T-helper 2 cell treated with Interferon-gamma antibody and Interleukin-4, amounts not matched to agents 5 μg/mL and 100 μg/mL, for 36 hours (primary cell): ENCODE measurements at places on chromosomes 2 and 18.

GRCh38 chr2:216532562-216532961 is 33.9 kb downstream of the RPL37A start:
- DNase-seq: no peak

- no peak for DNase-seq
Observed at GRCh38 chr18:77401173-77401572, 151.5 kb downstream of the GALR1 start.

GRCh38 chr2:201882353-201883090 is 76.2 kb downstream of the CDK15 start:
- no peak for DNase-seq

GRCh38 chr2:3313781-3314375 is 63.7 kb downstream of the EIPR1 start:
- no peak for DNase-seq

DNA sequence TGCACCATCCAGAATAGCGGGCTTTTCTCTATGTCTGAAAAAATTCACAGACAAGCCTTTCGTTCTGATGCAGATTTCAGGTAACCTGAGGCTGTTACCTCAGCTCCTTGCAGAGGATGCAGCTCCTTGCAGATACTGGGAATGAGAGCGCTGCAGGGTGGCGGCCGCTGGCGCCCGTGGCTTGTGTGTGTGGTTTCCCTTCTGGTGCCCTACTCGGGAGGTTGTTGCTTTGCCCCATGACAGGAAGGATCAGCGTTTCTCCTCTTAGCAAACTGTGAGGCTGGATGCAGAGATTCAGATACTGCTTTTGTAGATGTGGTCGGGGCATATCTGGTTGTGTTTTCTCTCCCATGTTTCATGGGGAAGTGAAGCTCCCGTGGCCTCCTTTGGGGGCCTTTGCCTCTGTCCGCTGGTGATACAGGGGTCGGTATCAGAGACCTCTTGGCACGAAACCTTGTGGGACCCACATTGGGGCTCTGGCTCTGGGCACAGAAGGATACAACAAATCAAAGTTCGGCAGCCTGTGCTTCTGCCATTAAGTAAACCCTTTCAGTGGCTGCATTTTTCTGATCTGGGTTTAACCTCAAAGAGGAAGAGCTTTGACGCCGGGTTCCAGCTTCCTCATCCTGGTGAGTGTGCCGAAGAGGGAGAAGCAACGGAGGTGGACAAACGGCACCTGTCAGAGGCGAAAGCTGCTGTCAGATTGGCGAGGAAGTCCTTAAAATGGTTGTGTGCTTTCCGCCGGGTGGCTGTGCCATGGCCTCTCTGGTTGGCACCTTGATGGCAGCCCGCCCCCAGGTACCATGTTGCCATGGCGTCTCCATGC is 127.8 kb downstream of the MBP start:
- DNase-seq: no peak

DNA sequence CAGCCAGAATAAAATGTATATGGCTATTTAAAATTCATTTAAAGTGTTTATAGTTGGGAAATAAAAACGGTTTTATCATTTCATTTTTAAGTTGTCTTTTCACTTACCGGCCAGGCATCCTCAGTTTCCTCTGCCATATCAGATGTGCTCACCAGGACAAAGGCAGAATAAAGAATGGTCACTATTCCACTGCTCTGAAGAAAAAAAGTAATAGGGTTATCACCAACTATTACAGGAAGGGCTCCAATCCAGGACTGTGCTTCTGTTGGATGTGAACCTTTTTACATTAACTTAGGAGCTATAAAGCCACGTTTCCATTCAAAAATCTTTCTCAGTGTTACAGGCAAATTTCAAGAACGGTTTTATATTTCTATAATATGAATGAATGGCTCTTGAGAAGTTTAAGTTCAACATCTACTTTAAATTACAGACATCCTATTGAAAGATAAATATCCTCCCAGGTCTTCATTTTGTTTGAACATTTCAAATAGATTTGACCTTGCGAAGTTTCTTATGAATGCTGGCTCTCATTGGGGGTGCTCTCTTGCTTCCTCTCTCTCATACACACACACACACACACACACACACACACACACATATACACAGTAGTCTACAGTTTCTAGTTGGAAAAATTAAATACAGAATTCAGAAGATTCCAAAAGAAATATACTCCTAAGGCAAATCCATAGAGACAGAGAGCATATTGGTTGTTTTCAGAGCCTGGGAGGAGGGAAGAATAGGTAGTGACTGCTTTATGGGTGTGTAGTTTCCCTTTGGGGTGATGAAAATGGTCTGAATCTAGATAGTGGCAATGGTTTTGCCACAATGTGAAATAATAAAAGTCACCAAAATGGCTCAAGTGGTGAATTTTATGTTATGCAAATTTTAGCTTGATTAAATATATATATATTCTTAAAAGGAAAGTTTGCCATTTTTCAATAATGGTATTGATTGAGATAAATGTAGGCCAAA is 2.9 kb upstream of the SLC40A1 start:
- DNase-seq: no peak

- DNase-seq: no peak
Observed at GRCh38 chr2:42788-43187, 3.5 kb downstream of the FAM110C start.

DNA sequence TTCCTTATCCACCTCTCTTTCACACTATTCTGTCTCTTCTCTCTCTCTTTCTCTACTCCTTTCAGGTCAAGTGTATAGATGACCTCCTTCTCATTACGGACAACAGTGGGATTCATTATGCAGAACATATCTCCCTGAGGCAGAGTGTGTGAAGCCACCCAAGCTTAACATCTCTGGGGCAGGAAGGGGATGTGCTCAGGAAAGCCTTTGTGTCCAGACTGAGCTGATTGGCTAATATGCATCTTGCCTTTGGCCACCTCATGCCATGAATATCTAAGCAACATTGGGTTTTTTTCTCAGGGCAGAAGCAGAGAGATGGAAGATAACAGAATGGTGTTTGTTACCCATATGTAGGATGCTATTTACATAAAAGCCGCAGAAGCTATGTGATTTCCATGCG is 211.4 kb upstream of the LRRTM1 start:
- no peak for DNase-seq

DNA sequence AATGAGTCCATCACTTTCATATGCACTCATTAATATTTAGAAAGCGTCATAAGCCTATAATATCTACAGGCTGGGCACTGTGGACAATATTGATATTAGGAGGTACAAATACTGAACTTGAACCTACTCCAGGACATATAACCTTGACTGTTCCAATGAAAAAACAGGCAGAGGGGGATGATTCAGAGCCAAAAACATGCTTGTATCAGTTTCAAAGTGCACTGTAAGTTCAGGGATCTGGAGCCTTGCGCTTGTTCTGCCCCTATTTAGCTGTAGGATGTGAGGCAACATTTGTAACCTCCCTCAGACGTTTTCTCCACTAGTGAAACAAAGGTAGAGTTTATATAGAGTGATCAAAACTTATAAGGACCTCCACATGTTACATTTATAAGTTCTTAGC is 246.1 kb upstream of the GYPC start:
- DNase-seq: no peak

- no peak for DNase-seq
Observed at GRCh38 chr2:164178835-164179465, 442.3 kb downstream of the GRB14 start.

DNA sequence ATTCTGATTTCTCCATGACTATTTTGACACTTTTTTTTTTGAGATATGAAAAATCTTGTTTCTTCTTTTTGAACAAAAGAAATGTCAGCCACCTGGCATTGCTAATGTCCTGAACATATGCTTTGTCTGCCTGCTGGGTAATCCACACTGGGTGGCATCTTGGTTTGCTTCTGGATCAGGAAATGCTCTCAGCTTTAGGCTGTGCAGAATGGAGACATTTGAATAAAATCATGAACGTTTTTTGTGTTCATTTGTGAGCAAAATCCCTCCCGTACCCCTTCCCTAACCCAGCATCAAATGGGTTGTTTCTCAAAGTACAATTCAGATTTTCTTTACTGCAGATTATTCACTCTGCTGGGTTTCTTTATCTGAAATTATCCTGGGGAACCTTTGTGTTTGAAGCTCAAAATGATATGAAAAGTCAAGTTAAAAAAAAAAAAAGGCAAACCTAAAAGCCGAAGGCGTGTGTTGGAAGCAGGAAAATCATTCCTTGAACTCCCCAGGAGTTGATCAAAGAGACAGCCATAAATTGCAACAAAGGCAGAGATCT is 53.4 kb upstream of the KLF7 start:
- DNase-seq: no peak

- no peak for DNase-seq
Observed at GRCh38 chr2:125667630-125668029, 988.3 kb upstream of the GYPC start.

DNA sequence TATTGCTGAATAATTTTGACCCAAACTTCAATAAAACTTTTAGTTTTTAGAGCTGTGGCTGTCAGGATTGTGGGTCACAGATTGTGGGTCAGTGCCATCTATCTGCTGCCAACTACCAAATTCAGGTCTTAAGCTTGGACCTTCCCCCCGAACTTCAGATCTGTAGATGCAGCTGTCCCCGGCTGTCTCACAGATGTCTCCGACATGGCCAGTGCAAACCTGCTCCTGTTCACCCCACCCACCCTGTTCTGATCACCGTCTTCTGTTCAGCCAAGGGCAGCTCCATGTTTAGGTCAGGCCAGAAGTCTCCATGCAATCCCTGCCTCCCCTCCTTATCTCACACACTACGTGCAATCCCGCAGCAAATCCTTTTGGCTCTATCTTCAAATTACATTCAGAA is 175.0 kb downstream of the PRKCE start:
- DNase-seq: no peak

- no peak for DNase-seq
Observed at GRCh38 chr2:129056959-129057317, 738.3 kb upstream of the HS6ST1 start.
